Activated gamma-delta T cell treated with Interleukin-2 at 50 U/mL for 16 hours (primary cell): ENCODE measurements at places on chromosomes 7 and 10.

GRCh38 chr10:43253461-43254198 lies 13.2 kb downstream of the RASGEF1A start:
- DNase-seq: no peak

DNA sequence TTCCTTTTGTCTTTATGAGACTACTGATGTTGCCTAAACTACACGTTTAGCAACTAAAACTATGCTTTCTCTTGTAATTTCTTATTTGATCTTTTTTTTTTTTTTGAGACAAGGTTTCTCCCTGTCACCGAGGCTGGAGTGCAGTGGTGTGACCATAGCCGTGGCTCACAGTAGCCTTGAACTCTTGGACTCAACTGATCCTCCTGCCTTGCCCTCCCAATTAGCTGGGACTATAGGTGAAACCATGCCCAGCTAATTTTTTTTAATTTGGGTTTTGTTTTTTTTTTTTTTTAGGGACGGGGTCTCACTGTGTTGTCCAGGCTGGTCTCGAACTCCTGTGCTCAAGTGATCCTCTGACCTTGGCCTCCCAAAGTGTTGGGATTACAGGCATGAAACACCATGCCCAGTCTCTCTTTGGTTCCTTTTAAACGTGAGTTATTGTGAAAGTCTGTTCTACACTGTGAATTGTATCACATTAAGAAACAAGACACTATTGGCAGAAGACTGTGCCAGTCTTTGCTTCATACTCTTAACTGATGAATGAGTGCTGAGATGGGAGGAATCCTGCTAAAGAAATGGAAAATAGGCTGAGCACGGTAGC lies 6.4 kb downstream of the TMEM248 start:
- no peak for DNase-seq

DNA sequence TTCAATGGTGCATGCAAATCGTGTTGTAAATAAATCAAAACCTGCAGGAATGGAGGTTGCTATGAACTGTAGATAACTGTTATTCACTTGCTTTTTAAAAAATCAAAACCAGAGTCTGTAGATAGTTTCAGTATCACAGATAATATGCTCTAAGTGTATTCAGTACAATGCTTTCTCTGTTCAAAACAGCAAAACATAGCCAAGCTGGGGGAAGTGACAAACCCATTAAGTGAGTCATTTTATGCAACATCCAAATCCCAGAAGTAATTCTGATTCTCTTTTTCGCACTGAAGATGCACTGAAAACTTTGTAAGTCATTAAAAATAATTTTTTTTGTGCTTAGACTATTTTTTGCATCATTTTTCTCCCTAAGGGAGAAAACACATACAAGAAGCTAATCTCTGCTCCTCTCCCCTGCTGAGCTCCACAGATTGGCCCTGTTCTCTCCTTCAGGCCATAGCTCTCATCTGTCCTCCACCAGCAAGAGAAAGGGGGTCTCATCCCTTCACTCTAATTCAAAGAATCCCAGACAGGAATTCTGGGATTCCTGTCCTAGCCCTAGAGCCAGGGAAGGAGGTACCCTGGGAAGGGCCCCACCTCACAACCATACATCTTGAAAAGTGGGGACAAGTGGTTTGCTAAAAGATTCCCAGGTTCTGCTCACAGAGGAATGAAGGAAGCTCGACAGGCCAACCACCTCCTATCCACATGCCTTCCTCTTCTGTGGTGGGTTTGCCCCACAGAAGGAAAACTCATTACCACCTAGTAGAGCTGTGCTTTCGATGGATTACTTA lies 4.9 kb downstream of the PRTFDC1 start:
- DNase-seq: no peak

DNA sequence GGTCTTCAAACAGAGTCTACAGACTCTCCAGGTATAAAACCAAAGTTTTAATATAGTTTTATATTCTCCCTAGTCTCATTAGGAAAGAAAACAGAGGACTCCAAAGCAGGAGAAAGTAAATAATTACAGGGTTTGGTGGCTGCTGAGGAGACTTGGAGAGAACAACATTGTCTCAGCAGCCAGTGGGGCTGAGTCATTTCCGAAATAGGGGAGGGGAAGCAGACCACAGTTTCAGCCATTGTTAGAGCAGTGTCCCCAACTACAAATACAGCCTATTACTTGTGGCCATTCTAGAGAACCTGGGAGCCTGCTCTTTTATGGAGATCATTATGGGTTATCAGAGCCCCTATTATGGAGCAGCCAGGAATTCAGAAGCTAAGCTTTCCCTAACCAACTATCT lies 44.2 kb upstream of the A1CF start:
- no peak for DNase-seq

GRCh38 chr10:28915989-28916588 lies 238.8 kb downstream of the BAMBI start:
- no peak for DNase-seq

- peak; percentile 67 for DNase-seq
These were observed 31.7 kb downstream of the TECTB start for GRCh38 chr10:112314822-112315474.
